ENCODE measurements at places on chromosomes 6 and 20. TPM values are rescaled to one million over a fixed set of nuclear protein-coding genes. Genes with fewer than 3 reads are reported as not detected.

CD83 gene
- total RNA-seq: 84.8 TPM

GRCh38 chr20:17782768-17783167, 83.0 kb downstream of the BANF2 start:
- DNase-seq: no peak
- no peak overlapping the region for H3K27ac ChIP-seq
- no peak overlapping the region for H3K4me3 ChIP-seq
- peaks cover 2% of the 10 kb centered on the region for H3K27me3 ChIP-seq

- H3K27me3 ChIP-seq: peaks cover 2% of the 10 kb centered on the region
- DNase-seq: no peak
- H3K36me3 ChIP-seq: no peaks in the 10 kb centered on the region
- H3K4me1 ChIP-seq: peaks cover 2% of the 10 kb centered on the region
Measured at GRCh38 chr6:12327988-12328387, 37.8 kb downstream of the EDN1 start.

- no peak for DNase-seq
- no peak overlapping the region for H3K4me3 ChIP-seq
- no peaks in the 10 kb centered on the region for H3K36me3 ChIP-seq
- H3K4me1 ChIP-seq: no peaks in the 10 kb centered on the region
- H3K27ac ChIP-seq: no peak overlapping the region
Measured at GRCh38 chr20:8315639-8316573, 183.8 kb downstream of the PLCB1 start.

DNA sequence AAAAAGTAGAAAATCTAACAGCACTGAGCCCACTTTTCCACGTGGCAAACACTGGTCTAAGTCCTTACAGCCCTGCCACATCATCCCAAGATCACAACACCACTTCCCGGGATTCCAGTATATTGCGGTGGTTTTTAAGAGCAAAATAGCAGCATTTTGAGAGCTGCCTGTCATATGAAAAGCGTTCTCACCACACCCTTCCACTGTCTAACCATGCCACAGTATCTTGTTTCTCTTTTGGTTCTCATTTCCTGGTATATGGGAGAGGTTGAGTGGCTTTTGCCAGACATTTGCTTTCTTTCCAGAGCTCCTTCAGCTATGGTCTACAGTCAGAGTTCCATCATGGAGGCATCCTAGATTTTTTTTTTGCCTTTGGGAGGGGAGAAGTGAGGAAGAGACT, 243.0 kb downstream of the TSHZ2 start:
- no peaks in the 10 kb centered on the region for H3K27me3 ChIP-seq
- DNase-seq: peak; percentile 81
- peak overlapping the region; percentile 32 for H3K4me3 ChIP-seq
- H3K4me1 ChIP-seq: peaks cover 26% of the 10 kb centered on the region

- H3K4me3 ChIP-seq: peak overlapping the region; percentile 42
- peaks cover 24% of the 10 kb centered on the region for H3K36me3 ChIP-seq
- H3K27ac ChIP-seq: peak overlapping the region; percentile 70
- H3K4me1 ChIP-seq: peaks cover 59% of the 10 kb centered on the region
Measured at GRCh38 chr20:62916703-62917476, 9.4 kb downstream of the DIDO1 start.

- H3K36me3 ChIP-seq: no peaks in the 10 kb centered on the region
- H3K27ac ChIP-seq: no peak overlapping the region
- no peaks in the 10 kb centered on the region for H3K4me1 ChIP-seq
- no peak for DNase-seq
Measured at GRCh38 chr6:89522778-89523177, 89.8 kb downstream of the ANKRD6 start.

- peaks cover 7% of the 10 kb centered on the region for H3K4me1 ChIP-seq
- no peak overlapping the region for H3K27ac ChIP-seq
- H3K4me3 ChIP-seq: no peak overlapping the region
Measured at GRCh38 chr20:54305421-54305820, 97.5 kb downstream of the PFDN4 start.

Measured in activated CD4-positive, alpha-beta T cell treated with anti-CD3 and anti-CD28 coated beads, Interleukin-2, amount 10 ng/mL, durations not matched to agents 24 days and 14 days (primary cell).